ENCODE measurements at places on chromosomes 3 and 15.

GRCh38 chr3:165895919-165896318 lies 58.7 kb upstream of the BCHE start:
- DNase-seq, result peak; percentile 49

DNA sequence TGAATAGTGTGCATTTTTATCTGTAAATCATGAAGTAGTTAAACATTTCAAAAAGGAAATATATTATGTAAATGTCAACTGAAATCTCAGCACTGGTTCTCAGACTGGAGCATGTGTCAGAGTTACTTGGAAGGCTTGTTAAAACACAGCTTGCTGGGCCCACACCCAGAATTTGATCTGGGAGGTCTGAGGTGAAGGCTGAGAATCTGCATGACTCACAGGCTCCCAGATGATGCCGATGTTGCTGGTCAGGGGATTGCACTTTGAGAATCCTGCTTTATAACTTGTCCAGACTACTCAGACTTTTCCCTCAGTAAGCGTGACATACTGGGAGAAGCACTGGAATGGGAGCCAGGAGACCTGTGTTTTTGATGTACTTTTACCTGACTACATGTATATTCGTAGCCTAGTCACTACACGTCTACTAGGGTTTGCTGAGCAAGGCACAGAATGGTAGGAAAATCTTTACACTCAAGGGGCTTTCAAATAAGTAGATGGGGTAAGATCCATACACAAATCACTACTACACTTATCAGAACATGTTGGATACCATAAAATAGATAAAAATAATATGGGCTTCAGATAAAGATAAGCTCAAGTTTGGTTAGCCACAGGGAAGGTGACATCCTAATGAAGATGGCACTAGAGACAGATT lies 77.1 kb upstream of the MEX3B start:
- DNase-seq, result no peak

GRCh38 chr3:140363801-140364200 lies 314.1 kb upstream of the TRIM42 start:
- DNase-seq, result no peak

GRCh38 chr3:131403216-131403895 lies 21.8 kb downstream of the NUDT16 start:
- DNase-seq, result no peak

DNA sequence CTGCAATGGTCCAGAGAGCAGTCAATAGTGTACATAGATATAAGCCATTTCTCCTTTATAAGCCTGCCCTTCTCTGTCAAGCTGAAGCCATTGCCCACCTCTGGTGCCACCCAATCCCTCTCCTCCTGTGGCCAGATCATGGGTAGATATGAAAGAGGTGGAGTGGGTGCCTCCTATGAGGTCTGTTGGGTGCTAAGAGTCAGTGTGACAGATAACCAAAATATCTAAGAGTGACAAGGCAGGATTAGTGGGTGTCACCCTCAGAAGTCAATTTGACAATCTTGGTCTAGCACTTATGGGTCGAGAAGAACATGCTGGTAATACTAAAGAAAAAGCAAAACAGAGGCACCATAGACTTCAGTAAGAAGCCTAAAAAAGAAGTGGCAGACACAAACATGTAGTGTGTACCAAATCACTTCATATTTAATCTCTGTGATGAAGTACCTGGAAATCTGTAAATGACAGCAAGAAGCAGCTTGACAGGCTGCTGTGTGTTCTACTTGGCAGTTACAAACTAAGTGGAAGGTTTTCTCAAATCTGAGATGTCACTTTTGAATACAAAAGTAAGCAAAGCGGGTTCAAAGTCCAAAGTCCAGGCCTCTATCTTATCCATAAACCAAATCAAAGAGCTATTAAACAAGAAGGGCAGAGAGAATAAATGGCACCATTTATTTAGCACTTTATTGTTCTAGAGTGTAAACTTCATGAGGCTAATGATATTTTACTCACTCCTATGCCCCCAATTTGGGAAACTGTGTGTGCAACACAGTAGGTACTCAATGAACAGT lies 118.9 kb upstream of the EOMES start:
- DNase-seq, result no peak

DNA sequence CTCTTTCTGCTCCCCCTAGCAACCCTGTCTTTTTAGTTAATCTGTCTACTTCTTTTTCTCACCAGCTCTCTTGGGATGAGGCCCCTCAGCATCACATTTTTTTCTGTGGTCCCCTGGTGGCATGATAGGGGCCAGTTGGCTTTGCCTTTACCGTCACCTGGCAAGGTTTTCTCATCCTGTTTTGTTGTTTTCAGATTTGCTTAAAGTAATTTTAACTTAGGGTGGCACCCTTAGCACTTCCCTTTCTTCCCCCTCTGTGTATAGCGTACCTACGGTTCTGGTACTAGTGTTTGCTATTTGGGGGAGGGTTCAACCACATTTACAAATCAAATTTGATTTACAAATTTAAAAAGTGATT lies 35.6 kb downstream of the PDCD6IP start:
- DNase-seq, result no peak

DNA sequence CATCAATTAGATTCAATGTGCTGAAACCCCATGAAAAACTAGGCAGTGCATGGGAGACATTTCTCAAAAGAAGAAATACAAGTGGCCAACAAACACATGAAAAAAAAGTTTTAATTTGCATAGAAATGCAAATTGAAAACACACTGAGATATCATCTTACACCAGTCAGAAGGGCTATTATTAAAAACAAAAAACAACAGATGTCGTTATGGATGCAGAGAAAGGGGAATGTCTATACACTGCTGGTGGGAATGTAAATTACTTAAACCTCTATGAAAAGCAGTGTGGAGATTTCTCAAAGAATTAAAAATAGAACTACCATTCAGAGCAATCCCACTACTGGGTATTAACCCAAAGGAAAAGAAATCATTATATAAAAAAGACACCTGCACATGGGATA lies 98.7 kb downstream of the CCNL1 start:
- no peak for DNase-seq

DNA sequence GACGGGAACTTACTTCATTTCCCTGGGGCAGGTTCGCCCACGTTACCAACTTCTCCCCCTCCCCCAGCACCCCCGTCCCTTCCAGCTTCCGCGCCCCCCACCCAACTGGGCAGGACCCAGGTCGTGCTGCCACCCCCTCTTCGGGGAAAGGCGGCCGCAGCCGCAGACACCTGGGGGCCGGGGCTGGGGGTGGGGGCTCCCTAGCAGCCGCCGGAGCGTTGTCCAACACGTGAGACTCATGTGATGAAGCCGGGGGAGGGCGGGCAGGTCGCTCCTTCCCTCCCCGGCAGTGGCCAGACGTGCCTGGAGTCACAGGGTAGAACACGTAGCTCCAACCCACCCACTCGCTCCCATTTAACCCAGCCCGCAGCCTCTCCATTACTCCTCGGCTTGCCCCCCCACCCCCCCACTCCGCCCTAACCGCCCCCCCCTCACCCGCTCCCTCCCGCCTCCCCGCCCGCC lies 240 bp upstream of the BHLHE40 start:
- DNase-seq, result peak; percentile 88

- DNase-seq, result no peak
Measured at GRCh38 chr3:194320744-194321243, 30.3 kb downstream of the CPN2 start.

GRCh38 chr3:196216089-196216564 lies at the start of gene SLC51A:
Gene SLC51A (plus strand): TSS chr3:196216534. CDS start chr3:196216713, 179 bp downstream.
- DNase-seq, result no peak

GRCh38 chr3:114299421-114299820 lies 5.6 kb downstream of the TIGIT start:
- peak; percentile 21 for DNase-seq

DNA sequence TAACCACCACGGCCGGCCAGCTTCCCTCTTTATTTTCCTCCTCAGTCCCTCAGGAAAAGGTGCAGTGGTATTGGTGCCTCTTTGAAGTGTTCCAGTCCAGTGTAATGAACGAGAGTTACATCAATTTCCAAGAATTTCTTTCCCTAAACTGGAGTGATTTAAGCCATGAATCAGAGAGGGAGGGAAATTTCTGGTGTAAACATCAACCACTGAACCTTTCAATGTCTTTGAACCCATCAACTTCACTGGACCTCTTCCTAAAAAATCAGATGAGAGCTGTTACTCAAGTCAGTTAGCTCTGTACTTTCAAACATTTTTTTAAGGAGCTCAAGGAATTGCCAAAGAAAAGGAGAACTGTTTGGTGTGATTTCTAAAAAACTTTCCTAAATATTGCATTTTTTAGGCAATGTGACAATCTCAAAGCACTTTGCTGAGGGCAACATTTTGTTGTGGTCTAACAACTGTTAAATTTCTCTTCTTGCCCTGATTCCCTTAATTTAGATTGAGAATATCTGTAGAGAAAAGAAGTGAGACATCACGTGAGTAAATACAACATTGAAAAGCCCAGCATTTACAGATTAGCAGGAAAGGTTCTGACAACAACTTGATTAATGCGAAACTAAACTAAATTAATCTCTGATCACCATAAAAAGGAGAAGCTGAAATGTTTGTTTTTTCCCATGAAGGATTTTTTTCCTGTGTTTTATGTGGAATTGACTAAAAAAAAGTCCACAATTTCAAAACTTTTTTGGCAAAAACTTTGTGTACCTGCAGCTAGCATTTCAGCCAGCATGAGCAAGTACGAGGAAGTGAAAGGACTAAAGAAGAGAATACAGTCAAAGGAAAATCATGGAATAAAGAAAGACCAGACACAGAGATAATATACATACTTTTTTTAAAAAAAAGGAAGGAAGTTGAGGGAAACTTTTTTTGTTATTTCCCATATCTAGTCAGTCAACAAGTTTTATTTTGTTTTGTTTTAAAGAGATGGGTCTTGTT lies 9.1 kb upstream of the DAZL start:
- no peak for DNase-seq

DNA sequence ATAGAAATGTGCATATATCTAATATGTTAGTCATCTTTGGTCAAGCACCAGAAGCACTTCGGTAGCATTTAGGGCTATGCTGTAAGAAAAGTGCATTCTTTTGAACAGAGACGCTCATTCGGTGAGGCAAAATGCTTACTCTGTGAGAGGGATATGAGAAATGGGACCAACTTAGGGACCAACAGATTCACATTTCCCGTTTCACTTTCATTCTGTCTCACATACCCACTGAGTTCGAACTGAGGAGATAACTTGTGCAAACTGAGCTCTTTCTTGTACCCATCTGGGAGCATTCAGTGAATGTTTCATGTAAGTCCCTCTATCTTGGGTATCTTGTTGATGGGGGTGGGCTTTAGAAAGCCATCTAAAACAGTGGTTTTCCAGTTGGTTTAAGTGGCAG lies 135.3 kb downstream of the FEZF2 start:
- DNase-seq, result no peak

- no peak for DNase-seq
Measured at GRCh38 chr15:35721751-35722150, 175.8 kb upstream of the DPH6 start.

DNA sequence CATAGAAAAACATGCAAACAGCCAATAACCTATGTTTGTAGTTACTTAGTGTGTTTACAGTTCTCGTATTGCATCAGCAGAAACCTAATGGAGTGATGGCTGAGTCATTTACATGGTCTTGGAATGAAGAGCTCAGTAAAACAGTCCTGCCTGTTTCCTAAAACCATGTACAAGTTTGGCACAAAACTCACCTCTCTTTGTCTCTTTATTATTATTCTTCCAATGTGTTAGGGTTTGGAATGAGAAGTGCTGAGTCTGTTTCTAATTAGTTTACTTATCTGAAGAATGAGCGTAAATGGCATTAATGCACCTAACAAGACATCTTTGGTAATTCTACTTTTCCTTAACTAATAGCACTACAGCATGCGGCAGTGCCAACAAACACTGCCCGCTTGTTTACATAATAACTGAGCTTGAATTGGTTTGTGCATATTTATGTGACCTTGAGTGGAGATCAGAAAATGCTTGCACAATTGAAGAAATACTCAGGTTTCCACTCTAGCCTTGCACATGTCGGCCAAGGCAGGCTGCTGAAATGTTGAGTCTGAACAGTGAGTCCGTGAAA lies 385.4 kb upstream of the SEMA6D start:
- DNase-seq, result no peak

- no peak for DNase-seq
Measured at GRCh38 chr15:63905558-63906265, 72.0 kb upstream of the HERC1 start.

Measured in SHP77 (cell line).